ENCODE measurements at places on chromosomes 5 and 9.

GRCh38 chr5:63125862-63126261 lies 547.2 kb downstream of the LRRC70 start:
- no peak for DNase-seq

GRCh38 chr9:84554069-84554664 lies 115.4 kb upstream of the NTRK2 start:
- DNase-seq, result no peak

- DNase-seq, result no peak
Measured at GRCh38 chr9:115240676-115241075, 122.7 kb upstream of the TNC start.

DNA sequence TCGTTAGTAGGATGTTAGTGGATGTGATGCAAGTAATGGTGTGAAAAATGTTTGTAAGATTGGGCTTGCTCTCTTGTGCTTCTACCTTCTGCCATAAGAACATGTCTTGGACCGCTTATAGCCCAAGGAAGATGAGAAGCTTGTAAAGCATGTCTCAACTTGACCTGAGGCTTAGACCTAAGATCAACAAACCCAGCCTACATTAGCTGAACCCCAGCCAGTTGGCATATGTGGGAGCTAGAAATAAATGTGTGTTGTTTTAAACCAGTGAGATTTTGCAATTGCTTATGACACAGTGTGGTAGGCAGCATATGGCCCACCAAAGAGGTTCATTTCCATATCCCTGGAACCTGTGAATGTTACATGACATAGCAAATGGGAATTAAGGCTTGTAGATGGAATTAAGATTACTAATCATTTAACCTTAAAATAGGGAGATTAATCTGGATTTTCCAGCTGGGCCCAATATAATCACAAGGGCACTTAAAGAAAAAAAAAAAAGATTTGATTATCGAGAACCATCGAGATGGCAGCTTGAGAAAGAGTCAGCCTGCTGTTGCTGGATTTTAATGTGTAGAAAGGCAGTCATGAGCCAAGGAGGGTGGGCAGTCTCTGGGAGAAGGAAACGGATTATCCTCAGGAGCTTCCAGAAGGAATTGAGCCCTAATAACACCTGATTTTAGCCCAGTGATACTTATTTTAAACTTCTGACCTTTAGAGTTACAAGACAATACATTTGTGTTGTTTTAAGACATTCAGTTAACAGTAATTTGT lies 27.3 kb upstream of the EDIL3 start:
- DNase-seq, result no peak

- DNase-seq, result no peak
Measured at GRCh38 chr5:91494447-91494996, 111.4 kb upstream of the ARRDC3 start.

- DNase-seq, result no peak
Measured at GRCh38 chr5:156356238-156356637, 29.3 kb downstream of the SGCD start.

GRCh38 chr9:21465859-21466518 lies 16.1 kb downstream of the IFNE start:
- DNase-seq, result no peak

- DNase-seq, result no peak
Measured at GRCh38 chr5:145938776-145939539, 2.6 kb downstream of the SH3RF2 start.

GRCh38 chr9:110110154-110110553 lies 97.8 kb downstream of the C9orf152 start:
- DNase-seq, result no peak

DNA sequence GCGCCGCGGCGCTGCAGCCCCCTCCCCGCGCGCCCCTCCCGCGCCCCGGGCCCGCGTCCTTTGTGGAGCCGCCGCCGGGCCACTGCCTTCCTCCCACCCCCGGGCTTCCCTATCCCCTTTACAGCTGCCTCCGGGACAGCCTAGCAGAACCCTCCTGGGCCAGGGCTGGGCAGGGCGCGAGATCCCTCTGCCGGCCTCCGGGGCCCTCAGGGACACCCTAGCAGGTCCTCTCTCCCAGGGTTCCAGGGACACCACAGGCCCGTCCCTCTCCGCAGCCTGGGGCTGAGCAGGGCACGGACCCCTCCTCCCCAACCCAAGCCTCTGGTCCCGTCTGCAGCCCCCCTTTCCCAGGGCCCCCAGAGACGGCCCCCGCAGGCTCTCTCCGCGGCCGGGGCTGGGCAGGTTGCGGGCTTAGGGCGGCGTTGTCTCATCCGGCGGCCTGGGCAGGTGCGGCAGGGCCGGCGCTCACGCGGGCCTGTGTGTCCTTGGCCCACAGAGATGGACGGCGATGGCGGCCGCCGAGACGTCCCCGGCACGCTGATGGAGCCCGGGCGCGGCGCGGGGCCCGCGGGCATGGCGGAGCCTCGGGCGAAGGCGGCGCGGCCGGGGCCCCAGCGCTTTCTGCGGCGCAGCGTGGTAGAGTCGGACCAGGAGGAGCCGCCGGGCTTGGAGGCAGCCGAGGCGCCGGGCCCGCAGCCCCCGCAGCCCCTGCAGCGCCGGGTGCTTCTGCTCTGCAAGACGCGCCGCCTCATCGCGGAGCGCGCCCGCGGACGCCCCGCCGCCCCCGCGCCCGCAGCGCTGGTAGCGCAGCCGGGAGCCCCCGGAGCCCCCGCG lies 710 bp downstream of the WNK2 start:
- no peak for DNase-seq

- DNase-seq, result no peak
Measured at GRCh38 chr5:74623006-74623611, 17.4 kb downstream of the ENC1 start.

- no peak for DNase-seq
Measured at GRCh38 chr5:170861667-170861916, 226 bp upstream of the RANBP17 start.

- no peak for DNase-seq
Measured at GRCh38 chr5:158486566-158486965, 613.1 kb downstream of the EBF1 start.

DNA sequence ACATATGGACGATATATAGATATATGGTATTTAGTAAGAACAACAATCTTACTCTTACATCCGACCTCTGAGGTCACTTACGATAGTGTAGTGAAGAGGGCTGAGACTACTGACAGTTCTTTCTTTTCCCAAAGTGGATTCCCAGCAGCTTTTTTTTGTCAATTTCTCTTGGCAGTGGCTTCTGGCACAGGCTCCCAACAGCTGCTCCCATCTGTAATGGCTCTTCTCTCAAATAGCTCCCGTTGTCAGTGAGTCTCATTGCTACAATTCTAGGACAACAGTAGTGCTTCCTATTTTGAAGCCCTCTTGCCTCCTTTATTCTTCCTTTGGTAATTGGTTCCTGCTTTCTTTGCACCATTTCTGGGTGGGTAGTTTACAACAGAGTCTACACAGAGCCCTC lies 68.4 kb downstream of the SLC25A46 start:
- no peak for DNase-seq

GRCh38 chr5:39024884-39025283 lies 49.3 kb downstream of the RICTOR start:
- no peak for DNase-seq

GRCh38 chr5:68110264-68110663 lies 105.3 kb upstream of the PIK3R1 start:
- no peak for DNase-seq

DNA sequence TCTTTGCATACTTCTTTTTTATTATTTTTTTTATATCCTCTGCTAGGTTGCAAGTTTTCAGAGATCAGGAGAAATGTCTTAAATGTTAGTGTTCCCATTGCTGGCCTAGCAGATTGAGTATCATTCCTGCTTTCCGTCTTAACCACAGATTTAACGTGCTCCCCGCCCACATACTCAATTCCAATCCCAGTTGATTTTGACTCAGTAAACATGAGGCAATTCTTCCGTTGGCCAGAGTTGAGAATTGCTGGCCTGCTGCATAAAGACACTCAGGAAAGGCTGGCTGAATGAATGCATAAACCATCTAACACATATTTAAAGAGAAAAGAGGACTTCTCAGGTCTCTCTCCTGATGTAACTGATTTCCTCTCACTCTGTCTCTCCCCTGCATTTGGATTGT lies 46.8 kb upstream of the PLPP6 start:
- DNase-seq, result no peak

DNA sequence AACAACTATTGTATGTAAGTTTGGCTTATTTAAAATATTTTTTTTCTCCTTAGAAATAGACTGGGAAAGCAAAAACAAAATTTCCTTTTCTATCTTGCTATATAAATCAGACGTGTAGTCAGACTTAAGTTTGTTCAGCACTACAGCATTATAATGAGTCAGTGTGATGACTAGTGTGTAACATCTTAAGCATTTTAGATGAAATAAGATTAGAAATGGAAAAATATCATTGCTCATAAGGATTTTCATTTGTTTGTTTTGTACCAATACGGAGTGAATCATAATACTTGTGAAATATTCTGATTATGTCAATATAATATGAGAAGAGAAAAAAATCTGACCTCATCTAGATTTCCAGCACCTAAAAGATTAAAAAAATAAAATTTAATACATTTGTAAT lies 64.7 kb upstream of the RICTOR start:
- DNase-seq, result no peak

All from activated CD8-positive, alpha-beta memory T cell treated with anti-CD3 and anti-CD28 coated beads, Interleukin-2, amount 10 ng/mL, durations not matched to agents 7 days and 5 days (primary cell).